Activated CD4-positive, alpha-beta T cell treated with anti-CD3 and anti-CD28 coated beads for 1 hour (primary cell): ENCODE measurements at places on chromosomes 4 and X.

- DNase-seq = no peak
Measured at GRCh38 chrX:103571121-103571520, 14.2 kb upstream of the TCEAL4 start.

GRCh38 chr4:82388405-82388804 is 14.6 kb upstream of the HNRNPD start:
- no peak for DNase-seq

DNA sequence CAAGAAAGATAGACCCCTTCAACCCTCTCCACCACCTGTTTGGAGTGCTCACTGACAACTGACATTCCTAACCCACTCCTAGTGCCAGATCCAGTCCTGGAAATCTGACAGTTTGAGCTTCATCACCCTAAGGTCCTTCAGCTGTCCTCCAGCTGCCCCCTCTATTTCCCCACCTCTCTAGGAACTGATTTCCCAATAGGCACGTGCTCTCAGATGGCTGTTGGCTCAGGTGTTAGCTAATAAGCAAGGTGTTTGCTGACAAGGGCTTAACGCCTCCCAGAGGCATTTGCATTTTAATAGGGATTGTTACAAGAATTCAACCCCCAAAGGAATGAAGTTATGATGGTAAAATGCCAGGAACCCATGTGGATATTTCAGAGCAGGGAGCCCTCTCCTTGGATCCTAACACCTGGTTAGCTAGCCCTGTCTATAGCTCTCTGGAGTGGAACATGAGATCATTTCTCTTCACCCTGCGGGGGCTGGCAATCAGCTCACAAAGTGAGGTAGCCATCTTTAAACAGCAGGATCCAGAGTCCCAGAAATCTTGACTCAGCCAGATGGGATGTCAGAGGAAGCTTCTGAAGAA is 348.5 kb upstream of the SFRP2 start:
- no peak for DNase-seq

DNA sequence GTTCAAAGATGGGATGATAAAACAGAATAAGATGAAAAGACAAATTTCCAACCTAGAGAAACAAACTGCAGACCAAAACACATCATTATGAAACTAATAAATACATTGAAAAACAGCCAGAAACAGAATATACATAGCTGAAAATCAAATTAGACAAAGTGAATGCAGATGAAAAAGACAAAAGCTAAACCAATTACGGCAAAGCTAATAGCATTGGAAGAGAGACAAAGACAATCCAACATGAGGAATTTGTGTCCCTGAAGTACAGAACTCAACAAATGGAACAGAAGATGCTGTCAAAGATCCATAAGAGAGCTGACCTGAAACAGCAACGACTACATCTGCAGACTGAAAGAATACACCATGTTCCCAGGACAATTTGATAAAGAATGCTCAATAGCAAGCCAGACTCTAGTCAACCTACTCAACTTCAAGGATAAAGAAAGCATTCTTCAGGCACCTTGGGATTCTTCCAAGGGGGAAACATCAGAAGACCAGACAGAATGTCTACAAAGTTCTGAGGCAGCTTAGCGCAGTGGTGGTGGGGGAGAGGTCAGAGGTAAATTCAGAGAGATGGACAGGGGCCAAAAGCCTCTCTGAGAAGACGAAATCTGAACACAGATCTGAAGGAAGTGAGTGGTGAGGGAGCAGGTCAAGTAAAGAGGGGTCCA is 27.4 kb upstream of the IRAK1 start:
- no peak for DNase-seq

DNA sequence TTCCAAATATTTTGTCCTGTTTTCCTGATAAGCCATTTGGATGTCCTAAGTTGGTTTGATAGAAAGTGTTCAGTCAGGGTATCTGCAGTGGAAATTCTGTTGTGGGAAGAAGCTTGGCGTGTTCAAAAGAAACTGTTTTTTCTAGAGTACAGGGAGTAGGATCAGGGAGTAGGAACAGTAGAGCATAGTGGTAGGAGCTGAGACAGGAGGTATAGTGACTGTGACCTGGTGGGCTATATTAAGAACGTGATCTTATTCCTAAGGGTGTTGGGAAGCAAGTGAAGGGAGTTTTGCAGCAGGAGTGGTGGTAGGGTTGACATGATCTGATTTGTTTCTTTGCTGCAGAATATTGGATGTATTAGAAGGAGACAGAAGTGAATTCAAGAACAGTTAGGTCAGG is 348.2 kb downstream of the BMPR1B start:
- no peak for DNase-seq

DNA sequence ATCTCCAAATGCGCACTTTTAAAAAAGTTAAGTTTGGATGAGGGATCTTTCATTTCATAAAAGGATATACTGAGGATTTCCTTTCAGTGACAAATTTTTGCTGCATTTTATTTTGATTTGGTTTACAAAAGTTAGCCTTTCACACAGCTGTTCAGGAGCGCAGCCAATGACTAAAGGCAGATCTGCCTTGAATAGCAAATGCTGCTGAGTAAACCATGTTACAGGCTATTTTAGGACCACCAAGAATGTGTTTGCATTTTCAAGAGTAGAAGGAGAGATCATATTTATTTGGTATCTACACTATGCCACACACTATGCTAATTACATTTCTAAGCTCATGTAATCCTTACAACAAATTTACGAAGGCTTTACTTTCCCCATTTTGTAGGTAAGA is 92.1 kb downstream of the MAMLD1 start:
- no peak for DNase-seq

DNA sequence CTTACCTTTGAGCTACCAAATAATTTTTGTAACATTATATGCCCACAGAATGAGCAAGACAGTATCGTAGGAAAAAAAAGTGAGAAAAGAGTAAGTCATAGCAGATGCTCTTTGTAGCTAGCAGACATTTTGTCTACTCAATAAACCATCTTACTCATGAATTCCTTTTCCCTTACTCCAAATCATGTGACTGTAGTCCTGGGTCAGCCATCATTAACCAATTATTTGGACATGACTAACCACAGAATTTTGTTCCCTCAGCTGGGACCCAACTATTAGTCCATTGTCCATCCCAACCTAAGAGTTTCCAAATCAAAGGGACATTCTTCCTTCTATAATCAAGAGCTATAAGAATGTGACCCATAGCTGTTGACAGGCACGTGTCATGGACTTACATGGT is 11.4 kb downstream of the UBE2D3 start:
- no peak for DNase-seq

GRCh38 chr4:68606240-68606639 is 30.1 kb upstream of the UGT2B17 start:
- DNase-seq = no peak

- DNase-seq = no peak
Measured at GRCh38 chrX:49995795-49996455, 73.5 kb downstream of the CLCN5 start.

- DNase-seq = no peak
Measured at GRCh38 chr4:151004222-151004621, 10.9 kb downstream of the LRBA start.

DNA sequence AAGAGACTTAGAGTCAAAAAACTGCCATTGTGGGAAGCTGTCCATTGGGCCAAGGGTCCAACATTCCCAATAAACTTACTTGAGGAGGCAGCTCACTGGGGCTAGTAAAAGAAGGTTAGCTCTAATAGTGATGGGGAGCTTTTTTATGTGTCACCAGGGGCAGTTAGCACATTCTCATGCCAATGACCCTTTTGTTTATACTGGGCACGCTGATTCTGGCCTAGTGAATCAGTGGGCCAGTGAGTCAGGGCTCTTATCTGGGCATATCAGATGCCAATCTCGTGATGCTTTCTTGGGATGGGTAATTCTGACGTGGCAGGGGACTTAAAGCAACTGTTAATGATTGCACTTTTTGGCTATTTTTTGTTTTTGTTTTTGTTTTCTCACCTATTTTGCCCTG is 27.8 kb downstream of the TCEAL1 start:
- no peak for DNase-seq

GRCh38 chr4:139728840-139729239 is 63.2 kb downstream of the MGST2 start:
- DNase-seq = no peak

DNA sequence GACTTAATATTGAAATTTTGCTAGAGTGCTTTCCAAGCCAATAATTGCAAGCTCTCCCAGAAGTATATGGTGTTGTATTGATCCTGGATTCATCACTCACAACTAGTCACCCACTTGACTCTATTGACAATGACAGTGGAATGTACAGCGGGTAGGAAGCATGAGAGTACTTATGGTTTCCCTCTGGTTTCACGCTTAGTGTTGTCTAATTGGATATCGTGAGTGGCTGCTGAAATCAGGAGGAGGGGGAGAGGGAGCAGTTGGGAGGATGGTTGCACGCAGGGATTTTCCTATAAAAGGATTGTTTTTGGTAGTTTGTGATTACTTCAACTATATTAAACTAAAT is 1819.5 kb upstream of the TENM3 start:
- DNase-seq = no peak

DNA sequence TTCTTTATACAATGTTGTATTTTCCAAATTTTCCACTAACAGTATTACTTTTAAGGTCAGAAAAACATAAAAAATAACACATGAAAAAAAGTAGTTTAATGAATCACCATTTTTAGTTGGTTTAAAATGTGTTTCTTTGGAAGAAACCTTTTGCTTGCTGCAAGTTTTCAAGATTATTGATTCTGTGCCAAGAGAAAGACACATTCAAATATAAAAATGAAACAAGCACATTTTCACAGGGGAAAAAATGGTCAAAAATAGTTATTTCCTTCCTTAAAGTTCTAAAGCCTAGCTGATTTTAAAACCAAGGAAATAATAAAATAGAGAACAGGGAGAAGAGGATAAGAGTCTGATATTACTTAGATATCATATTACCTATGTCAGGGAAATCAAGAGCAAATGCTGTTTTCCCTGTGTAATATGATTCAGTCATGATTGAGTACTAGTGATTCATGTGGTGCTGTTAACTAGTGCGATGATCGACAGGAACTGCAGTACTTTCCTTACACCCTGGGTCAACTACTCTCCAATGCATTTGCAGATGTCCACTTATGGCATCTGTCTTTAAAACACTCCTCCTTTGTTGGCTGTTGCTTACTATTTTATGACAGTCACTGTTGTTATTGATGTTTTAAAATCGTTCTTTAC is 103.8 kb downstream of the CAMK2D start:
- no peak for DNase-seq

GRCh38 chr4:94570558-94570957 is 118.8 kb downstream of the PDLIM5 start:
- DNase-seq = no peak

- DNase-seq = no peak
Measured at GRCh38 chrX:107677909-107678308, 49.6 kb downstream of the PRPS1 start.

DNA sequence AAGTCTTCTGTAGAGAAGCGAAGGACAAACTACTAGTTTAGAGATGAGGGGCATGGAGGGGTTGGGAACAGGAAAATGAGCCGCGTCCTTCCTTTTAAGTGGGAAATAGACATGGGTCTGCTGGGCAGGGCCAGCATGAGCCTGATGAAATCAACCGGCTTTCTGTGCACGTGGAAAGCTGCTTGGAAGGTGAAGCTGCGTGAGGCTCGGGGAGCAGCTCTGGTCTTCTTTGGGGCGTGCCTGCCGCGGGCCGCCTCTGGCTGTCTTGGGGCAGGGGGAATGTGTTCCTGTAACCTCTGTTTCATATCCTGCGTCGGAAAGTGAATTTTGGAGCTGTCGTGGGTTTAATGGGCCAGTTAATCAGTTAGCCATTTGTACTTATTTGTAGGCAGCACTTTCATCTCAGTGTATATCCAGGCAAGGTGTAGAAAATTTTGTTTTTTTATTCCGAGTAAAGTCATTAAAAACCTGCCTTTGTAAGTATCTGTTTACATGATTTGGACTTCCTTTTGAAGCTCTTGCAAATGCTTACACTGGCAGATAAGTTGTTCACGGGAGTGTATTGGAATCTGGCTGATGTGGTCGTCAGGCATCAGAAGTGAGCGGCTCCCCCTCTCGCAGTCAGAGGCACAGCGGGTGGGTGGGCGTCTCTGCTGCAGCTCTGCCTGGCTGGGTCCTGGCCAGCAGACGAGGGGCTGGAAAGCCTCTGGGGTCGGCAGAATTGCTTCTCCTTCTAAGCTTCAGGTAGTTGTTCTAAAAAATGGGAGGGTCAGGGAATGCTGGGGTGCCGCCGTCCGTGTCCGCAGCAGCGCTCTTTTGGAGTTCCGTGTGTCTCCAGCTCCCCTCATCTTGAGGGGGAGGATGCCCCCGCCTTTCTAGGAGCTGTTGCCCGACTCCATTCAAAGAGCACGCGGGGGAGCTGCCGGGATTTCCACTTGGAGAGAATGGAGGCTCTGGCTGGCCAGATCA is 70.5 kb upstream of the HGFAC start:
- no peak for DNase-seq

- no peak for DNase-seq
Measured at GRCh38 chr4:117328333-117328732, 243.0 kb upstream of the TRAM1L1 start.

GRCh38 chr4:159097785-159098184 is 5.1 kb upstream of the RAPGEF2 start:
- no peak for DNase-seq

GRCh38 chrX:153965406-153965805 is 6.2 kb downstream of the HCFC1 start:
- DNase-seq = no peak

- DNase-seq = no peak
Measured at GRCh38 chr4:176207839-176208238, 12.5 kb upstream of the SPATA4 start.

DNA sequence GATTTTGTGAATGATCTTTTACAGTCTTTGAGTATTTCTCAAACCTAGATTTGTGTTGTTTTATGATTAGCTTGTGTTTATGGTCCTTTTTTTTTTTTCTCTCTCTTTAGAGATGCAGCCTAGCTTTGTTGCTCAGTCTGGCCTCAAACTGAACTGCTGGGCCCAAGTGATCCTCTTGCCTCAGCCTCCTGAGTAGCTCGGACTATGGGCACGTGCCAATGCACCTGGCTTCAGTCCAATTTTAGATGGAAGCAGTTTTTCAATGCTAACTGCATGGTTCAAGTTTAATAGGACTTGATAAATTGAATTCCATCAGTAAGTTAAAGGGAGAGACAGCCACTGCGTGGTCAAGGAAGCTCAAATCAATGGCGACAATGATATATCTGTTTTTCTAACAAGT is 3.8 kb upstream of the FGG start:
- no peak for DNase-seq

DNA sequence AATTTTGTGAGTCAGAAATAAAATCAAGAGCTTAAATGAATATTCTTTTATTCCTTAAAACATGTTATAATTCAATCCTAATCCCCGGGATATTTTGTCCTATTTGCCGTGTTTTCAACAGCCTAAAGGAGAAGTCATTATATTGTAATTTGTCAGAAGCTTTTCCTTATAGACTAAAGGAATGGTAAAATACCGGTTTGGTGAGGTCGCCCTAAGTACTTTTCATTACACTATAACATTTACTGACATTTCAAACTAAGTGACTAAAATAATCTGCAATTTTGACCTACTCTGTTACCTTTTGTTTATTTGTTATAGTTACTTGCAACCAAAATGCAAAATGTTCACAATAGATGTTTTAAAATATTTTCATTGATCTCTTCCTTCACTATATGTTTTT is 8.8 kb downstream of the DCLK2 start:
- no peak for DNase-seq

DNA sequence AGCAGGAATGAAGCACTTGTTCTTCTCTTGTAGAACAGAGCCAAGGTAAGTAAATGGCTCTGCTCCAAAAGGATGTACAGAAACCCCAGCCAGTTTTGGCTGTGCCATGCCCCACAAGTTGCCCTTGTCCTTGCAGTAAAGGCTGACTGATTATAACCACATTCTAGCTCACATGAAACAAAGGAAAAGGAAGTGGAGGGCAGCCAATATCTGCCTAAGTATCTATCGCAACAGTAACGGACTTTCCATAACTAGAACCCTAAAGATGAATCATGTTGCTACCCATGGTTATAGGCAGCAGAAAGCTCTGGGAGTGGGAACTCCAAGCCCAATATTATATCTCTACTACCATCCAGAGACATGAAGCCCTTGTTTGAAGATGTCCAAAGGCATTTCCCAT is 95.7 kb downstream of the COMMD8 start:
- DNase-seq = no peak
